Cardiac muscle cell (in vitro differentiated cells and primary cell): ENCODE measurements at places on chromosomes 13 and 19. TPM values are rescaled to one million over a fixed set of nuclear protein-coding genes. Genes with fewer than 3 reads are reported as not detected.

SCGB2B2 gene
- polyA plus RNA-seq: 0.23 and 0.29 TPM in 2 replicates

GPR183 gene
- polyA plus RNA-seq: 17.1 and 21.1 TPM in 2 replicates

PALM3 gene
- 0.10 and 1.0 TPM in 2 replicates for polyA plus RNA-seq

ARL11 gene
- polyA plus RNA-seq: 0.21 and 1.1 TPM in 2 replicates

- H3K27me3 ChIP-seq: no peaks in the 10 kb centered on the region
- no peak for DNase-seq
- H3K4me3 ChIP-seq: no peak overlapping the region
- H3K36me3 ChIP-seq: peaks cover 13% of the 10 kb centered on the region
Observed at GRCh38 chr19:46373491-46374359, 26.8 kb downstream of the PPP5C start.

- no peak overlapping the region for H3K4me3 ChIP-seq
- no peak overlapping the region for H3K27ac ChIP-seq
- no peaks in the 10 kb centered on the region for H3K4me1 ChIP-seq
- H3K27me3 ChIP-seq: no peaks in the 10 kb centered on the region
- no peak for DNase-seq
Observed at GRCh38 chr13:51910508-51910907, 48.7 kb downstream of the CCDC70 start.
